Eye (tissue), 1 donor: ENCODE measurements at places on chromosomes 1 and 21.
A peak's percentile ranks its signal among the peaks of the same experiment; 100 is the strongest.

DNA sequence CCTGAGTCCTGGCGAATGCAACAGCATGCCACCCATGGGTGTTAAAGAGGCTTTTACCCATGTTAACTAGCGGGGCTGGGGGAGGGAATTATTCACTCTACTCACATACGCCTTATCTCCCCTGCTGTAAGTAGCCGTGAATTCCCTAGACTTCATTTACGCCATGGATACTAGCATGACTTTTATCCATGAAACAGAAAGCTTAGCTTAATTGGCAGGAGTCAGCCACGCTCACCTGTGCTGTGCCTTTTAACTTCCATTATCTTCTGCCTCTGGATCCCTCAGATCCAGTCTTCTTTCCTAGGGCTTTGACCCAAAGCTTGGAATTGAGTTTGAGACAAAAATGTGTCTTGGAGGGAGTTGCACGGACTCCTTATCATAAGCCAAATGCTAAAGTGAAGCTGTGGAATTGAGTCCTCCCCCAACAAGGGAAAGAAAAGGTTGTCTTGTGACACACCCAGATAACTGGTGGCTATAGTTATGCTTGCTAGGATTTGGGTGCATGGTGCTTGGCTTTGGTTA is 9.7 kb upstream of the NASP start:
- DNase-seq: no peak

GRCh38 chr1:214550857-214551435 is 456 bp downstream of the PTPN14 start:
- DNase-seq: no peak

DNA sequence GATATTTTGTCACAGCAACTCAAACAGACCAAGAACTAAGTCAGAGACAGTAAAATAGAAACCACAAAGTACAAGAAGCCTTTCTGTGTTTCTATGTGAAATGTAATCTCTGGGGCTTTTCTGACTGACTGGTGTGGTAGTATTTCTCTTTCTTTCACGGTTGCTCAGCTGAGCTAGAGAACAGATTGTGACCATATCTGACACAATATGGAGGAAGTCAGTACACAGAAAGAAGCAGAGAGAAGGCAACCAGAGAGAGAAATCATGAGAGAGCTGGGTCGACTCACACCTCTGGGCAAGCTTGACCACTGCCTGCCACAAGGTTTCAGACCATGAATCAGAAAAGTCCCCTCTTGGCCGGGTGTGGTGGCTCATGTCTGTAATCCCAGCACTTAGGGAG is 208.9 kb upstream of the GREM2 start:
- no peak for DNase-seq

DNA sequence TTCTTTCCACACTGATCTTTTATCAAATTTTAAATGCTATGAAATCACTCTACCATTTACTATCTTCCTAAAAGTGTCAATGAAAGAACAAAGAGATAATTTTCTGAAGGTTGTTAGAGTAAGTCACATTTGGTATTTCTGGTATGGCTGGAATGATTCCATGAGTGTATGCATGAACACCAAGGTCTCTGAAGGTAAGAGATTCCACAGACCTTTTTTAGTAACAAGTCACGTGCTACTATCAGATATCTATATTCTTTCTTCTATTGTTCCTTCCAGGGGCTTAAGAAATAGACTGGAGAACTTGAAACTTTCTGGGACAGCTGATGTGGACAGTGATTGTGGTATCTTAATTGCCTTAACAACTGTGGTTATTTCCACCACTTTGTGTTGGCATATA is 265.0 kb downstream of the SDCCAG8 start:
- DNase-seq: no peak

GRCh38 chr21:18451670-18452069 is 48.1 kb upstream of the TMPRSS15 start:
- no peak for DNase-seq

- DNase-seq: no peak
Measured at GRCh38 chr1:65470766-65471165, 50.3 kb downstream of the LEPR start.

DNA sequence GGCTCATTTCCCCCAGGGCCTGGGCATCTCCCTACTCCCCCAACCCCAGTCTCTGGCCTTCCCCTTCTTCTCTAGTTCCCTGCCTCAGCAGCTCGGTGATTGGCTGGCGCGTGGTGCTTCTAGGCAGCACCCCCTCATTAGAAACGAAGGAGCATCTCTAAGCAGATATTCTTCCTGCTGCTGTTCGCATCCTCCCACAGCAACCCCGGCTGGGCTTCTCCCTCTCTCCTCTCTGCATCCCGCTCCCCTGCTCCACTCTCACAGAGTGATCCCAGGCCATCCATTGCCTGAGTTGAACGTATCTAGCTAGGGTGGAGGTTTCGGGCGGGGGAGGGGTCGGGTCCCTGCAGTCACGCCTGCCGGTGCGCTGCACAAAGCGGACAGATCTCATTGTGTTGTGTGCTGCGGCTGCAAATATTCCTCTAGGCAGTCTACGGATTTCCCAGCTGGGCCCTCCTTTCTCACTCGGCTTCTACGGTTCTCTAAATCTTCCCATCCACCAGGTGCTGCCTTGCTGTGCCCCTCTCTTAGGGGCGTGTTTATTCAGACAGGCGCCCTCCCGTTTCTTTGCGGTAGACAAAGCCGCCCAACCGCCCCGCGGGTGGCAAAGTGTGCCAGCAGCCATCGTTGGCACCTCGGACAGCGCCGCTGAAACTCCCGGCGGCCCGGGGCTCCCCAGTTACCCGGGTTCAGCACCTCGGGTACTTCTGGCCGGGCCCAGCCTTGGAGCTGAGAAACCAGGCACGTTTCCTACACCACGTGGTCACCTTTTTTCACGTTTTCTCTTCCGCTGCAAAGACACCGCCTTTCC is 2.2 kb downstream of the CACNA1E start:
- peak; percentile 80 for DNase-seq

DNA sequence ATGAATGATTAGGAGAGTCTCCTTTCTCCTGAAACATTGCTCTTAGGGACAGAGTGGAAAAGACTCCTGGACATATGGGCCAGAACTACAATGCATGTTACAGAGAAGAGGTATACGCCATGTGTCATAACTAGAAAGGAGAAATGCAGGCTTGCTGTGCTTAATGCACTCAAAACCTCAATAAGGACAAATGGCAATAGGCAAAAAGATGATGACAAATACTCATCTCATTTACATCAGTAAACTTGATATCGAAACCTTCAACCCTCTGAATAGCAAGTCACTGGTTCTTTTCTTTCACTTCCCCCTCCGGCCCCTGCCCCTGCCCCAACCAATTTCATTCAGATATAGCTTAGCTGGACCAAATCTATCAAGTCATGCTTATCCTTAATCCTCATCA is 1.9 kb upstream of the GPR88 start:
- DNase-seq: no peak

DNA sequence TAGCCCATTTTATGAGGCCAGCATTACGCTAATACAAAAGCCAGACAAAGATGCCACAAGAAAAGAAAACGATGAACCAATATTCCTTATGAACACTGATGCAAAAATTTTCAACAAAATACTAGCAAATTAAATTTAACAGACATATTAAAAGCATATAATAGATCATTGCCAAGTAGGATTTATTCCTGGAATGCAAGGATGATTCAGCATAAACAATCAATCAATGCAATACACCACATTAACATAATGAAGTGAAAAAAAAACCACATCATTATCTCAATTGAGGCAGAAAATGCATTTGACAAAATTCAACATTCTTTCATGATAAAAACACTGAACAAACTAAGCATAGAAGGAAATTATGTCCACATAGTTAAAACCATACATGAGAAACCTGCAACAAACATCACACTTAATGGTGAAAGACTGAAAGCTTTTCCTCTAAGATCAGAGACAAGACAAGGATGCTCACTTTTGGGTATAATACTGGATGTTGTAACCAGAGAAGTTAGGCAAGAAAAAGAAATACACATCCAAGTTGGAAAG is 22.9 kb upstream of the ATP1A1 start:
- no peak for DNase-seq
